Activated CD8-positive, alpha-beta T cell treated with anti-CD3 and anti-CD28 coated beads for 36 hours (primary cell): ENCODE measurements at places on chromosomes 2 and 18. TPM values are rescaled to one million over a fixed set of nuclear protein-coding genes. Genes with fewer than 3 reads are reported as not detected.

GRCh38 chr18:79173742-79174141 is 104.5 kb downstream of the ATP9B start:
- no peaks in the 10 kb centered on the region for H3K27me3 ChIP-seq
- DNase-seq = no peak
- H3K36me3 ChIP-seq = peaks cover 5% of the 10 kb centered on the region

DNA sequence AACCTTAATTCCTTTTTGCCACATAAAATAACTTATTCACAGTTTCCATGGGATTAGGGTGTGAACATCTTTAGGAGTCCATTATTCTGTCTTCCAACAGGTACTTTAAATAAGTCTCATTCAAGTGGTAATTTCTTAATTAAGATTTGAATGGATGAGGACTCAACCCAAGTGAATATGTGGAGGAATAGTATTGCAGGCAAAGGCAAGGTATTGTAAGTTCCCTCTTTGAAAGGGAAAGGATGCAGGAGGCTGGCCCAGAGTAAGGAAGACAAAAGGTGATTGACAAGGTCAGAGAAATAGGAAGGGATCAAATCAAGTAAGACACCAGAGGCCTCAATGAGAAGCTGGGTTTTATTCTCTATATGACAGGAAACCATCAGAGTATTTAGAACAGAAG is 238.2 kb upstream of the RBMS1 start:
- H3K4me3 ChIP-seq = no peak overlapping the region
- H3K27me3 ChIP-seq = peaks cover 2% of the 10 kb centered on the region
- H3K4me1 ChIP-seq = no peaks in the 10 kb centered on the region
- no peak overlapping the region for H3K27ac ChIP-seq
- no peak for DNase-seq
- no peaks in the 10 kb centered on the region for H3K36me3 ChIP-seq

DNA sequence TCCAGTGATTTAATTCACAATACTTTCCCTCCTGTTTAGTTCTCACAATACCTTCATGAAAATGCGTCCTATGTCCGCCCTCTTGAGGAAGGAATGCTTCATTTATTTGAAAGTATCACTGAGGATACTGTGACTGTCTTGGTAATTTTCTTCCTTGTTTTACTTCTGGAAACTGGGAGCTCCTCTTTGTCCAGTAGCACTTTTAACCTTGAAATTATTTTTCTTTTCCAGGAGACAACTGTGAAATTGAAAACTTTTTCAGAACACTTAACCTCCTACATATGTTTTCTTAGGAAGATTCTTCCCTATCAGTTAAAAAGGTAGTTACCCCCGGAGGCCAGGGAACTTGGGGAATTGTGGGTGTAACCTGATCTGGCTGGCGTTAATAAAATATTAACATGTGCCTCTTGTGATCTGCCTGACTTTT is 58.9 kb upstream of the STON1 start:
- no peak overlapping the region for H3K4me3 ChIP-seq
- no peak for DNase-seq
- no peaks in the 10 kb centered on the region for H3K27me3 ChIP-seq
- no peak overlapping the region for H3K27ac ChIP-seq

DNA sequence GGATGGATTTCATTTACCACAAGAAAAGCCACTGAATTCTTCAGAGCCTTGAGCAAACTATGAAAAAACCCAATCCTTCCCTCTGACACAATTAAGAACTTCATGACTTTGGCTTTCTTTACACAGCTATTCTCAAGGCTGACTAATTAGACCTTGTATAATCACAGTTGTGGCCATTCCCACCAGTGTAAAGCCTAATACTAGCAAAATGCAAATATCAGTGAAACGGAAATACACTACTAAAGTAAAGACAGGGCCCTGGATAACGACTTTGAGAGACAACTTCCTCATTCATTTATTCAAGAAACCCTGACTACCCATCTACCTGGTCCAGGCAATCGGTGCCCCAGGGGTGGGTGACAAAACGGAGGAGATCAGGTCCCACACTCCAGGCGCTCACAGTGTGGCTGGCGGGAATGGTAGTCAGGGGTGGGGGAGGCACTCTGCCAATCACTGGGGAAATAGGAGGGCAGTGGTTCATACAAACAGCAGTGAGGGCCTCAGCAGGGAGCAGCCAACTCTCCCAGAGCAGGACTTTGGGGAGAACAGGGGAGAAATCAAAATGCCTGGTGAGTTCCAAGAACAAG is 28.1 kb downstream of the TMEM163 start:
- H3K4me3 ChIP-seq = no peak overlapping the region
- no peaks in the 10 kb centered on the region for H3K36me3 ChIP-seq

DNA sequence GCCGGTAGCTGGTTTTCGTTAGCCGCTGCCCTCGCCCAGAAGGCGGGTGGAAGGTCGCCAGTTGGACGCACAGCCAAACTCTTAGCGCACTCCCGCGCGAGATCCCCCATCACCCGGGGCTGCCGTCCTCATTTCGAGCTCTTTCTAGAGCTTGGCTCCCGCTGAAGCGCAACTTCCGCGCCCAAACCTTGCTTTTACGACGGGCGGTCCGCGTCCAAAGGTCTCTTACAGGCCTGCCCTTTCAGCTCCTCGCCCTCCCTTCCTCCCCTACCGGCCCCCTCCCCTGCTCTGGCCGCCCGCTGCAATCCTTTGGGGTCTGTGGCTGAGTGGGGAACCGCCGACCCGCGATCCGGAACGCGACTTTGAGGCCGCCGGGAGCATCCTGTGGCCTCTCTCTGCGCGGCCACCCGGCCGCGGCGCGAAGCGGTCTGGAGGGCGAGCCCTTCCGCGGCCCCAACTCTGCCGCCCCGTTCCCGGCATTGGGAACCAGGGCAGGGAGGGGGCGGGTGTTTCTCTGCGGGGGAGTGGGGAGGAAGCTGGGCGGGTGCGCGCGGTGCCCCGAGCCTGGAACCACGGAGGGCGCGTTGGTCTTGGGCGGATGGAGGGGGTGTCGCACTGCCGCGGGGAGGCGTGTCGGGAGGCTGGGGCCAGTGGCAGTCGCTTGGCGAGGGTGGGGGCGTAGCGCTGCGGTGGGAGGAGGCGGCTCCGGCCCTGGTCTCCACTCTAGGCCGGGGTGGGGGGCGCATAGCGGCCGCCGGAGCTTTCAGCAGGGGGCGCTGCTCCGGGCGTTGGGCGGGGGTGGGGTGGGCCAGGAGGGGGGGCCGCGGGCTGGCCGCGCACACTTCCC is at the start of gene GDF7:
Gene GDF7, plus strand, starts transcription at position 841 of the 847 bp plus-strand sequence. CDS start 96 bp downstream, outside the sequence.
- peak; percentile 37 for DNase-seq
- peaks cover 16% of the 10 kb centered on the region for H3K4me1 ChIP-seq
- H3K4me3 ChIP-seq = peak within 1 kb of the TSS; percentile 63

DNA sequence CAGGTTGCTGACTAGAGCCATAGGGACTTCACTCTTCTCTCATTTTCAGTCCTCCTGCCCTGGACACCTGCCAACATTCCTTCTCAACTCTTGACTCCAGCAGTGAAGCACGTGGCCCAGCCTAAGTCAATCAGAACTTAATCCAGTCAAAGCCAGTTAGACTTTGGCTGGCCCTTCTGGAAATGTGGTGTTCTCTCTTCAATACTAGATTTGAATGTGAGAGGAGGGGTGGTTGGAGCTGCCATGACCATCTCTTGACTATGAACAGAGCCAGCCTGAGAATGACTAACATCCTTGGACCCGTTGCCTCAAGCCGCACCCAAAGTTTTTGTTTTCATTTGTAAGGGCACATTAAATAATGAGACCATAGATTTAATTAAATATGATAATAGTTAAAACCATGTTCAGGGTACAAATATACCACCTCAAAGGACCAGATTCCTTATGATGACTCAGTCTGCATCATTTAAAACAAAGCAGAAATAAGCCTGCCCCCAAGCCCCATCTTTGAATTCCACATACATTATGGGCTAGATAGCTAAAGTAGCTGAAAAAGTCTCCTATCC is 49.7 kb upstream of the RASGRP3 start:
- H3K4me1 ChIP-seq = no peaks in the 10 kb centered on the region
- H3K27me3 ChIP-seq = no peaks in the 10 kb centered on the region
- no peak for DNase-seq
- no peaks in the 10 kb centered on the region for H3K36me3 ChIP-seq

GRCh38 chr2:161170958-161171932 is 11.0 kb downstream of the TANK start:
- peaks cover 84% of the 10 kb centered on the region for H3K4me1 ChIP-seq
- H3K27me3 ChIP-seq = no peaks in the 10 kb centered on the region
- peaks cover 73% of the 10 kb centered on the region for H3K36me3 ChIP-seq

- H3K27ac ChIP-seq = no peak overlapping the region
- H3K4me3 ChIP-seq = no peak overlapping the region
- H3K4me1 ChIP-seq = no peaks in the 10 kb centered on the region
- no peak for DNase-seq
These were observed 210.8 kb upstream of the ZEB2 start for GRCh38 chr2:144730711-144731110.

DNA sequence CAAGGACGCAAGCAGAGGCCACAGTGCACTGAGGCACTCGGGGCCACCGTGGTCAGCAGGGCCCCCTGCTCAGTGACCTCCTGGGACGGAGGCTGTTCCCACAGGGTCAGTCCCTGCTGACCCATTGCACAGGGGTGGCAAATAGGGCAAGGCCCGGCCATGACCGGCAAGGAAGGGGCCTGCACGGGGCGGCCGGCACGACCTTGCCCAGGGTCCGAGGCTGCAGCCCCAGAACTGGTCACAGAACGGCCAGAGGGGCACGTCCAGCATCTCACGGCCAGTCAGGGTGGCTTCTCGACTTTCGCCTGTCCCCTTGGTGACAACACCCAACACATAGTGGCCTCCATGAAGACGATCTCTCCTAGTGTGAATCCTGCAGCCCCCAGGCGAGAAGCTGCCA is 27.6 kb upstream of the OTOS start:
- H3K27ac ChIP-seq = no peak overlapping the region
- no peaks in the 10 kb centered on the region for H3K4me1 ChIP-seq
- H3K27me3 ChIP-seq = peaks cover 3% of the 10 kb centered on the region
- no peak for DNase-seq

- H3K36me3 ChIP-seq = peaks cover 16% of the 10 kb centered on the region
- peaks cover 25% of the 10 kb centered on the region for H3K4me1 ChIP-seq
- H3K27me3 ChIP-seq = peaks cover 26% of the 10 kb centered on the region
- H3K27ac ChIP-seq = no peak overlapping the region
- DNase-seq = no peak
These were observed 3.8 kb upstream of the TBR1 start for GRCh38 chr2:161412346-161412745.

- no peak overlapping the region for H3K27ac ChIP-seq
- no peaks in the 10 kb centered on the region for H3K4me1 ChIP-seq
- no peak for DNase-seq
- H3K36me3 ChIP-seq = no peaks in the 10 kb centered on the region
- no peaks in the 10 kb centered on the region for H3K27me3 ChIP-seq
These were observed 62.1 kb upstream of the HDAC4 start for GRCh38 chr2:239462671-239463506.

GRCh38 chr2:98924038-98924830 is 11.8 kb downstream of the CRACDL start:
- no peak overlapping the region for H3K4me3 ChIP-seq
- no peaks in the 10 kb centered on the region for H3K4me1 ChIP-seq
- no peak overlapping the region for H3K27ac ChIP-seq
- no peaks in the 10 kb centered on the region for H3K36me3 ChIP-seq

- H3K4me1 ChIP-seq = peaks cover 2% of the 10 kb centered on the region
- H3K27ac ChIP-seq = no peak overlapping the region
- peak; percentile 52 for DNase-seq
- H3K4me3 ChIP-seq = peak overlapping the region; percentile 65
These were observed 797 bp upstream of the GRHL1 start for GRCh38 chr2:9950521-9951271.

DNA sequence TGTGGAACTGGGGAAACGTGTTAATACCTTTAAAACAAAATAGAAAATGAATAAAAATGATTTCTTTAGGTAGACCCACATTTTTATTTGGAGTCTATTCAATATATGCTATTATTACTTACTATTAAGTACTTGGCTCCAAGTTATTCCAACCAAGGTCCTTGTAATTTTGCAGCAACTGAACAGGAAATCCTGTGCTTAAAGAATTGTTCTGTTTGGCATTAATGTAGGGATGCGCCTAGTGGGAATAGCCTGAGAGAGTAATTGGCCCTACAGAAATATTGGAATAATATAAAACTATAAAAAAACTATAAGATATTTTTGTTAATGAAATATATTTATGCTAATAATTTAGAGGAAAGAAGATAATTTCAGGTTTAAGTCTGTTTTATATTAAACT is 22.9 kb upstream of the ZSWIM2 start:
- no peak overlapping the region for H3K27ac ChIP-seq
- H3K27me3 ChIP-seq = no peaks in the 10 kb centered on the region
- DNase-seq = no peak
- no peaks in the 10 kb centered on the region for H3K4me1 ChIP-seq
- H3K4me3 ChIP-seq = no peak overlapping the region

- H3K36me3 ChIP-seq = no peaks in the 10 kb centered on the region
- H3K4me1 ChIP-seq = peaks cover 31% of the 10 kb centered on the region
- H3K27ac ChIP-seq = peak overlapping the region; percentile 59
These were observed 41.8 kb upstream of the CDC42EP3 start for GRCh38 chr2:37713258-37713700.

- peaks cover 3% of the 10 kb centered on the region for H3K27me3 ChIP-seq
- no peak overlapping the region for H3K27ac ChIP-seq
- no peak overlapping the region for H3K4me3 ChIP-seq
- no peaks in the 10 kb centered on the region for H3K4me1 ChIP-seq
- H3K36me3 ChIP-seq = no peaks in the 10 kb centered on the region
- no peak for DNase-seq
These were observed 103.8 kb upstream of the TPO start for GRCh38 chr2:1309507-1309906.

GRCh38 chr18:46336278-46337111 is 232.3 kb downstream of the HAUS1 start:
- H3K4me1 ChIP-seq = peaks cover 26% of the 10 kb centered on the region
- peaks cover 65% of the 10 kb centered on the region for H3K27me3 ChIP-seq
- H3K4me3 ChIP-seq = no peak overlapping the region
- H3K36me3 ChIP-seq = no peaks in the 10 kb centered on the region
- H3K27ac ChIP-seq = no peak overlapping the region

Gene FHOD3
- total RNA-seq = not detected

Gene TBR1
- not detected for total RNA-seq

Gene TACR1
- not detected for total RNA-seq

Gene BOLA3
- 135 TPM for total RNA-seq

Gene RBM44
- total RNA-seq = 0.52 TPM

Gene MBOAT2
- total RNA-seq = 3.0 TPM

Gene PPP1R7
- 88.7 TPM for total RNA-seq

Gene BOLL
- not detected for total RNA-seq

Gene CLIP4
- total RNA-seq = 28.3 TPM

Gene C1GALT1C1L
- total RNA-seq = not detected

Gene HYCC2
- total RNA-seq = 24.7 TPM

Gene R3HDM1
- total RNA-seq = 75.8 TPM

Gene ST8SIA5
- total RNA-seq = not detected

Gene C2orf72
- 5.1 TPM for total RNA-seq

Gene SLC16A14
- 1.5 TPM for total RNA-seq
